ENCODE measurements at places on chromosomes 12 and 14. TPM values are rescaled to one million over a fixed set of nuclear protein-coding genes. Genes with fewer than 3 reads are reported as not detected.

- DNase-seq = peak; percentile 66
These were observed 113.5 kb downstream of the C12orf75 start for GRCh38 chr12:105443802-105444652.

DNA sequence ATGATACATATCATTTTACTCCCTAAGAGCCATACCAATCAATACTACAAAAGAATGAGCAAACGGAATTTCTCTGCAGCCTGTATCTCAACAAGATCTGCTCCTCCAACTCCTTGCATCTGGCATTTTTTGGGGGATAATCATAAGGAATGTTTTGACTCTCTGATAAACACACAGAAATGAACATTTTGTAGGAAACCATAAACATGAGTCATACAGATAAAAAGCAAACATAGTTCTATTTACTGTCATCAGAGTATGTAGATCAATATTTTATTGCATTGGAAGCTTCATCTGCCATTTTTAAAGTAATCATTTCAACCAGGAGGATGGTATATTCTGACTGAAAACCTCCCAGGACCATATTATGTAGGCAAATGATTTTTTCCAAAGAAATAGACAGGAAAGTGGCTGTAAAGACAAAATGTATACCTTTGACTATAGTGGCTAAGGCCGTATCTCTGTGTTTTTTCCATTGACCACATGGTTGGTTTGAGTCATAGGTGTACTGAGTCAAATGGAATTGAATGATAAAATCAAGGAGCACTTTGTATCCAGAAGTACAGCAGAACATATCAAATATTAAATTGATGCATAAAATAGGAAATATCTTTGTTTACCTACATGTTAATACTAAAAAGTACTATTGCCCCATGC lies 32.4 kb upstream of the CD69 start:
- DNase-seq = no peak

- peak; percentile 59 for DNase-seq
These were observed 595 bp upstream of the KRT85 start for GRCh38 chr12:52367876-52368275.

DNA sequence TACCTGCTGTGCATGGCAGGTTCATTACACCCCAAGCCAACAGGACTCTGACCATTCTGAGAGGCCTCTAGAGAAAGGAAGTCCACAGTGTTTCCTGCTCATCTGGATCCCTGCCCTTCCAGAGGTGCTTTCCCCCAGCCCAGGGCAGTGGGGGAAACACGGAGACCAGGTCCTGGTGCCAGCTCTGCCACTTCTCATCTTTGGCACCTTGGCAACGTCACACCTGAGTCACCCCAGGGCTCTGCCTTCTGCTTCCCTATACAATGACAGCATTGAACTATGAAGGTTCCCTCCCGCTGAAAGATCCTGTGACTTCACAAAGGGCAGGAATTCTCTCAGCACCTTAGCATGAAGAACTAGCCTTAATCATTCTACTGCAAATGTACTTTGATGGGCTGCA lies 74.9 kb downstream of the ANO2 start:
- DNase-seq = no peak

DNA sequence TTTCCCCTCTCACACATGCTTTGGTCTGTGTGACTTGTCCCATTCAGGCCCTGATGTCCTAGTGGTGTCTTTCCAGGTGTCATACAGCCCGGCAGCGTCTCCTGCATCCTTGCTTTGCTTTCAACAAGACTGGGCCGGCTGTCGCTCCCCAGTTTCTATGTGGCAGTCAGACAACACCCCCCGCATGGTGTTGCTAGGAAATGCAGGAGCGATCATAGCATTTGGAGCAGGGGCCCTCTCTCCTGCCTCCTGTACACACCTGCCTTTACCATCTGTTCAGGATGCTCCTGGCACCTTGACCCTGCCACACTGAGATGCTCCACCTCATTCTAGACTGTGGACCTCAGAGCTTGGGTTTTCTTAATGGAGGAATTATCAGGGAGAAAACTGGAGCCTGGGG lies 29.5 kb downstream of the CACNA1C start:
- no peak for DNase-seq

GRCh38 chr14:85596562-85596961 lies 66.6 kb downstream of the FLRT2 start:
- no peak for DNase-seq

DNA sequence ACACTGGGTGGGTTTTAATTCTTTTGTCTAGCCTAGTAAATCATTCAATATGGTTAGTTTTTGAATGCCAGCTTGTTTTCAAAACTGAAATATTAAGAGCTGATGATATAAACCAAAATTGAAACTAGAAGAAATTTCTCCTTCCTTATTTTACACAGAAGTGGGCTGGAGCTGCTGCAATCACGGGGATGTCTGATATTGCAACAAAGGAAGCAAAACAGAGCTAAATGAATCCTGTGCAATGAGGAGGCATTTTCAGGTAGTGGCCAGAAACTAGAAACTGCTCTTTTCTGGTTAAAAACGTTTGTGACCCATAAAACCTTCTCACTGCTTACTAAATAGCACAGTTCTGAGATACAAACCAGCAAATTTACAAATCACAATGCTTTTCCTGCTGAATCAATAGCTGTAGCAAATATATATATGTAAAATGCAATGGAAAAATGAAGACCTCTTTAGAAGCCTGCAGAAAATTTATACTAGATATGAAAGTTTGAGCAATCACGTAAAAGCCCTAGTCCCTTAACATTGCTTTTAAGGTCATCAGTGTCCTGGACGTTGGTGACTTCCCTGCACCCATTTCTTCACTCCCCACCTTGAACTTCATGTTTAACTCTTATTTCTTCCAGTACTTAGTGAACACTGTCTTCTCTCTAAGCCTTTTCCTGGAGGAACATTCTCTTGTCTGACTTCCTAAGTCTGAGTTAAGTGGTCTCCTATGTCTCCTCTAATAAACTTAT lies 15.9 kb upstream of the LRRK2 start:
- no peak for DNase-seq

DNA sequence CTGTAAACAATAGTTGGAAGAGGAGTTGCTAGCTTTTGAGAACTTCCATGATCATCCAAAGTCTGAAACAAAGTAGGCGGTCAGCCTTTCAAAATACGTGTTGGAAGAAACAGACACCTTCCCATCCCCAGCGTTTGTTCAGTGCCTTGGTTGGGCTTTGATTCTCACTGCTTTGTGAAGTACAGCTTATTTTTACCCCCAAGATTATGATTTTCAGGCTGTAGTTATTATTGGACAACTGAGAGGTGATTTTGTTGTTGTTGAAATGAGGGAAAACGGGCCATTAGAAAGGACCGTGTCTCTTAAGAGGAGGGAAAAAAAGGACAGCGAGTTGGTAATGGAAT lies 921 bp upstream of the CEP83 start:
- DNase-seq = no peak

DNA sequence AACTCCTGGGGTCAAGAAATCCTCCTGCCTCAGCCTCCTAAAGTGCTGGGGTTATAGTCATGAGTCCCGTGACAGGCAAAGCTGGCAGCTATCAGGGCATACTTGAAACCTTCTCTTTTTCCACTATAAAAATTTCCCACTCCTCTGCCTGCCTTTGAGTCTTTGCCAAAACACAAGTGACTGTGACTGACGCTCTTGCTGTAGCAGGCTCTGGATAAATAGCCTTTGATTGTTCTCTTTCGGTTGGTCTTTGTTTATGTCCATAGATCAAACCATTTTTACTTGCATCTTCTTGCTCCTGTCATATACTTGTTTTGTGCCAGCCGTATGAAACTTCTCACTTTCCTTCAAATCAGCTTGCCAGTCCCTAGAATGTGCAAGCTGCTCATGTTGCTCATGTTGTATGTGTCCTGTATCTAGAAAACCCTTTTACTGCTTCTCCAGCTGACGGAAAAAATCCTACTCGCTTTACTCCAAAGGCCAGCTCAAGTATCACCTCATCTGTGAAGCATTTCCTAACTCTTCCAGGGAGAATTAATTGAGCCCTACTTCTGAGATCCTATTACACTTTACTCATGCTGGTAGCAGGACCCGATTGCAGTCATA lies 73.1 kb downstream of the RESF1 start:
- no peak for DNase-seq

GRCh38 chr12:120853188-120853587 lies 51.0 kb downstream of the SPPL3 start:
- DNase-seq = no peak

- no peak for DNase-seq
These were observed 117.1 kb downstream of the RPS6KA5 start for GRCh38 chr14:90943367-90943766.

DNA sequence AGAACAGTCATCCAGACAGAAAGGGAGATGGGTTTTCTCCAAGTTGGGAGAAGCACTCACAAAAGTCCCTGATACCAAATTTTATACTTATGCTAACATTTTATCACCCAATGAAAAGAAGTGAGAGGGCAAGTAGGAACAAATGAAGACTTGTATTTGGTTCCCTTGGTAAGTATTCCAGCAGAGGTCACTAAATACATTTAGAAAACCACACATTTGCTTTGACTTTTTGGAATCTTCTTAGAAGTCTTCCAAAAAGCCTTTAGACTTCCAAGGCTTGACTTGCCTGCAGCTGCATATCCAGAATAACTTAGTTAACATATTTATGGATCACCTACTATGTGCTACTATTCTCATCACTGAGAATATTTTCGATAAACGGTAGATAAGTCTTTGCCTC lies 3.1 kb upstream of the GYS2 start:
- peak; percentile 23 for DNase-seq

DNA sequence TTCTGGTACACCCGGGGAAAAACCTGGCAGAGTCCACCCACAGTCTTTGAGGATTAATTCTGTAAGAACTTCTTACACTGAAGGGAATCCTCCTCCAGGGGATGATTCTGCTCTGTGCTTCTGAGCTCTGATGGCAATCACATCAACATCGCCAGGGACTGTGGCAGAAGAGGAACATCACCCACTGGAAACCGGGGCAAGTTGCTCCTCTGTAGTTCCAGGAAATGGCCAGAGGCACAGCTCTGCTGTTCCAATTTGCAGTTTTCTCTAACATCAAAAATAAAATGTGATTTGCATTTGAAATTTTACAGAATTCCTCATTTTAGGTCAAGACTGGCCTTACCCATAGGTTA lies 207.6 kb downstream of the DAD1 start:
- DNase-seq = no peak

GRCh38 chr14:90969531-90970166 lies 90.8 kb downstream of the RPS6KA5 start:
- no peak for DNase-seq

GRCh38 chr12:20503858-20504257 lies 135.5 kb downstream of the PDE3A start:
- DNase-seq = no peak

GRCh38 chr12:19507823-19508222 lies 68.5 kb downstream of the AEBP2 start:
- peak; percentile 18 for DNase-seq

GRCh38 chr12:79778802-79779448 lies 88.2 kb upstream of the PAWR start:
- no peak for DNase-seq

GRCh38 chr12:57623385-57623784 lies 9.6 kb downstream of the B4GALNT1 start:
- no peak for DNase-seq

GRCh38 chr14:42319996-42320395 lies 713.3 kb downstream of the LRFN5 start:
- no peak for DNase-seq

GRCh38 chr12:6274231-6275221 lies 36.0 kb upstream of the PLEKHG6 start:
- DNase-seq = peak; percentile 75

The BEST3 gene
- 40.9 TPM for total RNA-seq

The OTX2 gene
- not detected for total RNA-seq

The STON2 gene
- total RNA-seq = 78.1 TPM

The C1S gene
- 85.7 TPM for total RNA-seq

The OR6C75 gene
- total RNA-seq = not detected

The TOMM20L gene
- total RNA-seq = not detected

The ABCC9 gene
- total RNA-seq = 10.1 TPM

The ESR2 gene
- total RNA-seq = 0.16 TPM

The C3AR1 gene
- total RNA-seq = not detected

The MUCL1 gene
- total RNA-seq = not detected

The TAS2R30 gene
- total RNA-seq = 1.5 TPM

The PCBP2 gene
- total RNA-seq = 158 TPM

The LHX5 gene
- not detected for total RNA-seq

The BTG1 gene
- total RNA-seq = 56.2 TPM

The IQSEC3 gene
- not detected for total RNA-seq

The FAM186B gene
- total RNA-seq = 0.10 TPM

The IFNG-AS1 gene
- not detected for total RNA-seq
